ENCODE measurements at places on chromosomes 2 and 18.

DNA sequence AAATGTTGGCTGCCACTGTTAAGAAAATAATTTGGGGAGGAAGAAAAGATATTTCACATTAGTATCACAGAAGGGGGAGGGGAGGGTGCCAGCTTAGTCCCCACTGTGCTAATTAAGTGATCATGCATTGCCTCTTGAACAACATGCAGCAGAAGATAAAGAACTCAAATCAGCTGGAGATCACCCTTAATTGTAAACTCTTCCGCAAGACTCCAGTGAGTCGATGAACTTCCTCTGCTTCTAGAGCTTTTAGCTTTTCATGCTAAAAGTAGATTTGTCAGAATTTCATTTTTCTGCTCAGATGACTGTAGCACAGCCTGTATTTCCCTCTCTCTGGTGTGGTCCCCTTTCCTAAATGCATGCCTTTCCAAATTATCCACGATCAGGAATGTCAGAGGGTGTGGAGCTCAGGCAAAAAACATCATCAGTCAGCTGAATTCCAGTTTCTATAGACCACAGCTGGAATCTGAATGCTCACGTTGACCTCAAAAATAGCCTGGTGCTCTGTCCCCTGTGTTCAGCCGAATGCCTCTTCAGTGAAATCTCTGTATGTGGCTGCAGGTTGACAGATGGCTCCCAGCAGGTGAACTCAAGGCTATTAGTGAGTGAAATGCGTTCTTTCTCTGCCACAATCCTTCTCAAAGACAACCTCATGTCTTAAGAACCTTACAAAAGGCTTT, 156.8 kb upstream of the UNC80 start:
- no peak for DNase-seq

DNA sequence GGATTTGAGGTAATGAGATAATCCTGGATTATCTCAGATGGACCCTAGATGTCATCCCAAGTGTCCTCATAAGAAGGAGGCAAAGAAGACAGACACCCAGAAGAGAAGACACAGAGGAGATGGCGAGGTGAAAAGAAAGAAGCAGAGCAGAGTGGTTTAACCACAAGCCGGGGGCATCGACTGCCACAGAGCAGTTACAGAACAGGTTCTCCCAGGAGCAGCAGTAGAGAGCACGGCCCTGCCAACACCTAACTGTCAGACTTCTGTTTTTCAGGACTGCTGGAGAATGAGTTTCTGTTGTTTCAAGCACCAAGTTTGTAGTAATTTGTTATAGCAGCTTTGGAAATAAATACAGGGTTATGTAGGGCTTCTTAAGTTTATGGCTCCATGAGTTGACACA, 437.0 kb downstream of the THSD7B start:
- no peak for DNase-seq

DNA sequence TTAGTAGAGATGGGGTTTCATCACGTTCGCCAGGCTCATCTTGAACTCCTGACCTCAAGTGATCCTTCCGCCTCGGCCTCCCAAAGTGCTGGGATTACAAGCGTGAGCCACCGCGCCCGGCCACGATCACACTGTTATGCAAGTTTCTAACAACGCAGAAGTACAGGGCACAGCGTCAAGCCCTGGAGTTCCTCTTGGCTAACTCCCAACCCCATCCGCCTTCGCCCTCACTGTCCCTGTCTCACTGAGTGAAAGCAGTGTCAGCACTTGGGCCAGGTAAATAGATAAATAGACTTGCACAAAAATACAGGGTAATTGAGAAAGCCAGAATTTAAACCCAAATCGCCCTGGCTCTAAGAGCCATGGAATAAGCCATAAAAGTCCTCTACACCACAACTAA, 111.7 kb downstream of the ACVR1 start:
- DNase-seq = no peak

DNA sequence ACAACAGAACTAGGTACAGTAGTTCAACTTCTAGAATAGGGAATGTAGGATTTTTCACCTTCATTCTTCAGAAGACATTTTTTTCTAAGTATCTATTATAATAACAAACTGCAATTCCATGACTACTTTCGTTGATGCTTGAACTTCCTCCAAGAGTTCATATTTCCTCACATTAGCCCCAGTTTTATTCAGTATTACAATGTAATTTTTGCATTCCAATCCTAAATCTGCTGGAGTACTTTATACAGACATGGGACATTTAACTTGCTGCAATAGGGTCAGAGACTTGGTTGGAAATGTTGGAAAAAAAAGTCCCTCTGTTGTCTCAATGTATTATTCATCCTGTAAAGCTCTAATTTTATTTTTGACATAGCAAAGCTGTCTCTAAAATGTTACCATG, 19.6 kb upstream of the FTCDNL1 start:
- no peak for DNase-seq

DNA sequence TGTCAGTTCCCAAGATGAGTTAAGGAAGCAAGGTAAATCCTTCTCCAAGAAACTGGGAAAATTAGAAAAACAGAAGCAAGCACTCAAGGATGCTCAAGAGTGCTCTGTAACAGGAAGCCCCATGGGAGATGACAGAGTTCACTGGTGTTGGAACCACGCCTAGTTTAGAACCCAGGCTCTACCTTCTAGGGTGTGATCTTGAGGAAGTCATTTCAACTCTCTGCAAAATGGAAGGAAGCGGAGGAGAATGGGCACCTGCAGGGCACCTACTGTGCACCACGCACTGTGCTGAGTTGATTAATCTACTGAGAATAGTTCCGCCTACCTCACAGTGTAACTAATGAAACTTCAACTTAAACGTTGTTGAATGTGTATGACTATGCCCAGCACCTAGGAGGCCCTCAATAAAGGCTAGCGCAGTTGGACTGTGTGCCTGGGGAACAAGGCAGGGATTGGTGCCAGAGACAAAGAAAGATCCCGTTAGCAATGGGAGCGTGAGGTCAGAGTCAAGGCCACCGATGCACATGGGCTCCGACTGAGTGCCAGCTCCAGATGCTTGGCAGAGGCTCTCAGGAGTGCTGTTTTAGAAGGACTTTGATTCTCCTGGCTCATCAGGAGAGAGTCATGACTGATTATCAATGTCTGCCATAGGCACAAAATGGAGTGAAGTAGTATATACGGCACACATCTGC, 93.7 kb downstream of the MAPK4 start:
- DNase-seq = peak; percentile 88

DNA sequence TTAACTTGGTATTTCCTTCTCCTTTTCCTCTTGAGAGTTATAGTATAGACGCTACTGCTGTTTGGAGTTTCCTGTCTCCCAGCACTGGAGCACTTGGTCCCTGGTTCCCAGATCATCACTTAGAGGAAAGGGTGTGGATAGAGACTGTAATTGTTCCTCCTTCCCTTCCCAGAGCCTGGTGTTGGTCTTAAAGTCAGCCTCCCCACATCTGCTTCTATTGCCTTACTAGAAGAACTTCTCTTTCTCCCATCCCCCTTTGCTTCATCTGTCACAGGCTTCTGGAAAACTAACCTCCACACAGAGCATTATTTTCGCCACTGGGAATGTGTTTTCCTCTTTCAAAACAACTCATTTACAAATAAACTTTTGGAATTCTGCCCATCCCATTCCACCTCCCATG, 131.0 kb downstream of the CCDC85A start:
- no peak for DNase-seq

DNA sequence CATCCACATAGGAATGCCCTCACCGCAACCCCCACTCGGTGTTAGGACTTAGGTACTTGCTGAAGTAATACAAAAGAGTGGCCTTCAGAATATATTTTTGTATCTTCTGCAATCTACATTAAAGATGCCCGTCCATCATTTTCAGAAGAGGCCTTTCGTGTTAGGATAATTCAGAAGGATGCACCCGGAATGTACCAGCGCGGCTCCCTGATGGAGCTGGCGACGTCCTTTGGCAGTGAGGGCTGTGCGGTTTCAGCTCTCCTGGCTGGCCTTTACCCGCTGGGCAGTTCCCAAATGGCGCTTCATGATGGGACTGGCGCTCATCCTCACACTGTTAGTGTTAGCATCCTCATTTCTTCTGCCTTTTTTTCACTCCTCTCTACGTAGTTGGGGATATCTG, 15.3 kb downstream of the TWIST2 start:
- DNase-seq = peak; percentile 36

GRCh38 chr18:6543330-6543908, 128.7 kb upstream of the L3MBTL4 start:
- DNase-seq = no peak

GRCh38 chr2:44705876-44706480, 235.5 kb upstream of the SIX3 start:
- no peak for DNase-seq

- DNase-seq = no peak
These were observed 60.9 kb upstream of the IL1R2 start for GRCh38 chr2:101930847-101931246.

DNA sequence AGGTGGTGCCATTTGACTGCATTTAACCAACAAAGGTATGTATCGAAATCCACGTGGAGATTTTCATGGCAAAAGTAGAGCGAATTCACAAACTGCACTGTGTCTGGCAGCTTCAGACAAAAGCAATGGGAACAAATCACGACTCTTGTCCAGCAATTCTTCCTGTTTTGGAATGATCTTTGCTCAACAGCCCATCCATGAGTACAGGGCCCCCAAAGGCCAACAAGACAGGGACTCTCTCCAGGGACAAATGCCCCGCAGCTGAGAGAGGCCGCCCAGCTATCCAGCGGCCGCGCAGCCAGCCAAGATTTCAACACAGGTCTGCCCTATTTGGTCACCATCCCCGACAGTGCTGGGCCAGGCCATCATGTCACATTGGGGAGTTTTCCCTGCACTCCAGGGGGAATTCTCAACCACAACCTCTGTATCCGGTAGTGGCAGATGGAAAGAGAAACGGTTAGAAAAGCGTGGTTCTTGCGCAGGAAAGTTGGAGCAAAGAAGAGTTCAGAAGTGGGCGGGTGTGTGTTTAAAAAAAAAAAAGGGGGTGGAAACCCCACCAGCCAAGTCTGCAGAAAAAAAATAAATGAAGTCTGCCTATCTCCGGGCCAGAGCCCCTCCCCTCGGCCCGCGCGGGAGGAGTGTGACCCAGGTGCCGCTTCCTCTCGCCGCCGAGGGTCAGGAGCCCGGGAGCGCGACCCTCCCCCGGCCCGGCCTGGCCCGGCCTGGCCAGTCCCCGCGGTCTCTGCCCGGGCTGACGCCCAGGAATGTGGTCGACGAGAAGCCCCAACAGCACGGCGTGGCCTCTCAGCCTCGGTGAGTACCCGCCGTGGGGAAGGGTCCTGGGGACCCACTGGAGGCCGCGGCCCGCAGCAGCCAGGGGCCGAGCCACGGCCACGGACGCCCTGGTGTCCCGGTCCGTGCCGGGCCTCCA, at the start of gene GYPC:
TSS of gene GYPC (plus strand) at position 659 of the 931 bp plus-strand sequence. CDS start at position 765, 106 bp downstream.
- peak; percentile 86 for DNase-seq

GRCh38 chr18:26135548-26135947, 1.9 kb downstream of the PSMA8 start:
- no peak for DNase-seq

DNA sequence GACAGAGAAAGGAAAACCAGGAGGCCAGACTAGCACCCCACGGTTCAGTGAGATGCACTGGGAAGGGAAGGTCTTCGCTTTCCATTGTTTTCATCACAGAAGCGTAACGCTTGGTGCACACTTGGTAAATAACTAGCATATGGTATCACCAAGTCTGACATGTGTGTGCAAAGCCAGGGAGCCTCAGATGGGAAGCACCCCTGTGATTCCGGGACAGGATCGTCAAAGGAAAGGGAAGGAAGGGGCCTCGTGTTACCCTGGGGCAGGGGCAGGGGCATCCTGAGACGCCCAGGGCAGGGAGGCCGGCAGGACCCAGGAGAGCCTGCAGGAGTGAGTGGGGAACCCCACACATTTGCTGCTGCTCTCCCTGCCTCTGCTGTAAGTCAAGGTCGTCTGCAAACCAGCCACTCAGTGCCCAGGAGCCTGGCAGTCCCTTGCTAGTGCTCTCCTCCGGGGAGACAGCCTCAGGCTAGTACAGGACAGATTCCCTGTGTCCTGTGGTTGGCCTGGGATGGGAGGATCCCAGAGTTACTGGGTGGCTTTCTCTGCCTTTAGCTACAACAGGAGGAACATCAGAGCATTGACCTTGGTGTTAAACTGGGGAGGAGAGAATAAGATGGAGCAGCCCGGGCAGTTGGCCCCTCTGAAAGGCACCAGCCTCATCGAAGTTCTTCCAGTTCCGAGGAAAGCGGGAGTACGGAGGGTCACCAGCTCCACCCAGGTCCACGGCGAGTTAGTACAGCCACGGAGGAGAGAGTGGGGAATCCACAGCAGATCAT, 192.5 kb downstream of the NDUFA10 start:
- DNase-seq = no peak

GRCh38 chr2:134692499-134692898, 26.3 kb downstream of the TMEM163 start:
- DNase-seq = no peak

- no peak for DNase-seq
These were observed 5.0 kb downstream of the MAL start for GRCh38 chr2:95030496-95030895.

- no peak for DNase-seq
These were observed 18.0 kb upstream of the YWHAQ start for GRCh38 chr2:9648821-9649220.

- DNase-seq = no peak
These were observed 79.9 kb downstream of the BCL11A start for GRCh38 chr2:60473546-60473945.

GRCh38 chr2:15174567-15174966, 386.6 kb downstream of the NBAS start:
- no peak for DNase-seq

DNA sequence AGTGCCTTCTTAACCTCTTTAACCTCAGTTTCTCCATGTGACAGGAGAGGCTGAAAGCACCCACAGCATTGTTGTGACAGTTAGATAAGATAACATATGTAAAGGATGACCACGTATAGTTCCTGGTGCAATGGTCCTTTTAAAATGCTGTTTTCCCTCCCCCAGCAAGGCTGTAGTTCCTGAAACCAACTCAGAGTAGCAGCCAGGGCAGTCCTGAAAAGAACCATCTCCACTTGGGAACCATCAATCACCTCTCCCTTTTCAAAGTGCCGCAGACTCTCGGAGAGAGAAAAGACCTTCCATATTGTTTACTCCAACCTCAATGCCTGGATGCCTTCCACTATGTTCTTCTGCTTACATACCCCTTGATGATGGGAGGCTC, 158.8 kb downstream of the DDX1 start:
- DNase-seq = no peak

DNA sequence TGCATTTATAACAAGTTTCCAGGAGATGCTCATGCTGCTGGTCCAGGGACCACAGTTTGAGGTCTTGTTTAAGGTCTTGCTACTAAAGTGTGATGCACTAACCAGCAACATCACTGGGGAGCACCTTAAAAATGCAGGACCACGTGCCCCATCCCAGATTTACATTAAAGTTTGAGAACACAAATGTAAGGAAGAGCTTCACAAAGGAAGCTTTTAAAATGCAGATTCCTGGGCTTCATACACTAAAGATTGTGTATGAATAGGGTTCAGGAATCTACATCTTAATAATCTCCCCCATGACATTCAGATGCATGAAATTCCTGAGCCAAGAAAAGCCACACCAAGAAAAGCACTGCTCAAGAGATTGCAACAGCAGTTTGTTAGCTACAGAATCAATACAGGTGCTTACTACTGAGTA, 235.3 kb upstream of the TANK start:
- no peak for DNase-seq

- DNase-seq = no peak
These were observed 65.3 kb upstream of the AMMECR1L start for GRCh38 chr2:127951026-127951425.

- peak; percentile 12 for DNase-seq
These were observed 225.0 kb downstream of the ALPK2 start for GRCh38 chr18:58403799-58404455.
